ENCODE measurements at places on chromosomes 1 and 21.

- DNase-seq = no peak
Observed at GRCh38 chr1:149883598-149884247, 15.6 kb upstream of the BOLA1 start.

- no peak for DNase-seq
Observed at GRCh38 chr1:29029667-29030066, 94.0 kb downstream of the TMEM200B start.

GRCh38 chr1:59556398-59556797 is 258.4 kb upstream of the HOOK1 start:
- no peak for DNase-seq

DNA sequence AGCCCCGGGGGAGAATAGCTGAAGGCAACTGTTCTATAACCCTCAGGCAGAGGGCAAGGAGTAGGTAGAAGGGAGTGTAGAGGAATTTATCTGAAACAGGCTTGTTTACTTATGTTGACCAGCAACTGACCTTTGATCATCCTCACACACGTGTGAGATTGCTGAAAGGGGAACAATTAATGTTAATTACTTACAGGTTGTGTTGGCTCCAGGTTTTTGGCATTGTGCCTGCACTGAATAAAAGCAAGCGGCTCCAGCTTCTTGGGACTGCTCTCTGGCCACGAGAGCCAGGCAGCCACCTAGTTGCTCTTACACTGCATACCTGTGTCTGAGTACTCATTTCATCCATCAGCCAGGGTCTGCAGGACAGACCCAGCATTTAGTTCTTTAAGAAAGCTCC is 41.3 kb upstream of the ARHGEF10L start:
- no peak for DNase-seq

- DNase-seq = no peak
Observed at GRCh38 chr1:63534406-63534805, 11.1 kb downstream of the EFCAB7 start.

Measured in HCT116 (cell line).